Activated CD4-positive, alpha-beta memory T cell treated with anti-CD3 and anti-CD28 coated beads for 36 hours (primary cell): ENCODE measurements at places on chromosomes 5 and 9.

DNA sequence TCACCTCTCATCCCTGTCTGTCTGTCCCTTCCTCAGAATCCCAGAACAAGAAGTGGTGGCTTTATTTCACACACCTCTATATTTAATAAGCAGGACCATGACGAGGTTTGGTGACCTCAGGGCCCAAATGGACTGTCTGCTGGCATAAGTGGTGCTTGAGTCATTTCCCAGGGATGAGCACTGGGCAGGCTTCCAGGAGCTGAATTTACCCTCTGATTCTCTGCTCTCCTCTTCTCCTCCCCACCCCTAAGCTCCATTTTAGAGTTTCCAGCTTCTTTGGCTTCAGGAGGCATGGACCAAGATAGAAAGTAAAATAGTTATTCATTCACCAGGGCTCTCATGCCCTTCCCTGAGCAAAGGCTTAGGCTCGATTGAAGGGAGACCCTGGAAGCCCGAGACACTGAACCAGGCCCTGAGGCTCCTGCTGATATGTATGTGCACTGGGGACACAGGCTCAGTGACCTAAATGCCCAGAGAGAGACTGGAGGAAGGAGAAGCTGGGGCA is 69.1 kb downstream of the PPARGC1B start:
- no peaks in the 10 kb centered on the region for H3K4me1 ChIP-seq
- H3K27ac ChIP-seq: no peak overlapping the region
- H3K36me3 ChIP-seq: no peaks in the 10 kb centered on the region
- no peaks in the 10 kb centered on the region for H3K27me3 ChIP-seq
- no peak overlapping the region for H3K4me3 ChIP-seq
- no peak for DNase-seq

- H3K36me3 ChIP-seq: no peaks in the 10 kb centered on the region
- no peaks in the 10 kb centered on the region for H3K4me1 ChIP-seq
- DNase-seq: no peak
Measured at GRCh38 chr5:78667461-78668103, 19.0 kb upstream of the LHFPL2 start.

DNA sequence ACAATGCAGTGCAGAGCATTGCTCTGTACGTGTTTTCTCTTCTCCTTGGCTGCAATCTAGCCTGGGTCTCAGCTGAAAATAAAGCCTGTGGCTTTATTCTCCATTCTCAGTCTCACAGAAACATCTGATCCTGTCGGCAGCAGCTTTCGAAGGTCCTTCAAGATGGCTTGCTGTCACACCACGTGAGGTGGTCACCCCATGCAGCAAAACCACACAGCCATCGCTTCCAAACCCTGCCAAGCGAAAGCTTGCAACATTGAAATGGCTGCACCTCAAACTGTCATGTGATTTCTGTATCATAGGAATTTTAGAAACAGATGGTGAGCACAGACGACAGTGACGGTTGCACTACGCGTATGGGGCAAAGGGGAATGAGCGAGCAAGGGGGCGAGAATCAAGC is 98.5 kb upstream of the SMARCA2 start:
- no peaks in the 10 kb centered on the region for H3K4me1 ChIP-seq
- DNase-seq: no peak
- peaks cover 9% of the 10 kb centered on the region for H3K27me3 ChIP-seq
- no peaks in the 10 kb centered on the region for H3K36me3 ChIP-seq

- H3K4me1 ChIP-seq: no peaks in the 10 kb centered on the region
- no peak overlapping the region for H3K27ac ChIP-seq
- H3K4me3 ChIP-seq: no peak overlapping the region
- H3K27me3 ChIP-seq: peaks cover under 1% of the 10 kb centered on the region
- no peak for DNase-seq
Measured at GRCh38 chr5:82789095-82789494, 288.1 kb downstream of the TMEM167A start.

DNA sequence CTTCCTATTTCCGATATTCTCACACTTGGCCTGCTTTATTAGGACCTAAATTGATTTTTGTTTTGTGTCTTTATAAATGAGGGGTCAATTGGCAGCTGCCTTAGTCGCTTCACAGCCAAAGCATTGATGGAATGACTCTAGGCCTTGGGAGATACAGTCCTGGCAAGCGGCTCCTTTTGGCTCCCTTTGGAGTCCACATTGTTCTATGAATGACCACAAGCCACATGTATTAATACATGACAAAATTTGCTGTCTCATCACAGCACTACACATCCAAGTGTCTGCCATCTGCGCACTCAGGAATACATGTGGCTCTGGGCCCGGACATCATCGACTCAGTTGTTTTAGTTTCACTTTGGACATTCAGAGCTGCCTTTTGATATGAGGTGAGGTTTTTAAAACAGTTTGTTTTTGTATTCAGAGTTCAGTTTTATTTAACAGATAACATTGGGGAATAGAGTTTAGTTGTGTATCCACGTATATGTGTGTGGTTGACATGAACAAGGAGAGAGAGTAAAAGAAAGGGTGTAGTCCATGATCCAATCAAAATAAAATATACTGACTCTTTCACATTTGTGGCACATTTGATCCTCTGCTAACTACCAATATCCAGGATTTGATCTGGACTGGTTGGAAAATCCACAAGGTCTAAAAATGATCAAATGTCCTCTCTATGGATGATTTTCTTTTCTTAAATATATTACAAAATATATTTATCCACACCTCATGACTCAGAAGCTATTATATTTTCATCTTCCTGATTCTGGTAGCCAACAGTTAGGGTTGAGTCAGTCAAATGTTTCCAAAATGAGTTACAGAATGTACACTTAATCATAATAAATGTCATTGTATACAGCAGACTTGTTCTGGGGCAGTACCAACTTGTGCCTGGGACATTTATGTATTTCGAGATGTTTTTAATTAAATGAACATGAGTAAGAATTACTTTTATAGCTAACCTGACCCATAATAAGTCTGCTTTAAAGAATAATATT is 114.0 kb upstream of the MTAP start:
- DNase-seq: no peak
- no peak overlapping the region for H3K27ac ChIP-seq
- H3K4me3 ChIP-seq: no peak overlapping the region
- peaks cover 40% of the 10 kb centered on the region for H3K4me1 ChIP-seq

DNA sequence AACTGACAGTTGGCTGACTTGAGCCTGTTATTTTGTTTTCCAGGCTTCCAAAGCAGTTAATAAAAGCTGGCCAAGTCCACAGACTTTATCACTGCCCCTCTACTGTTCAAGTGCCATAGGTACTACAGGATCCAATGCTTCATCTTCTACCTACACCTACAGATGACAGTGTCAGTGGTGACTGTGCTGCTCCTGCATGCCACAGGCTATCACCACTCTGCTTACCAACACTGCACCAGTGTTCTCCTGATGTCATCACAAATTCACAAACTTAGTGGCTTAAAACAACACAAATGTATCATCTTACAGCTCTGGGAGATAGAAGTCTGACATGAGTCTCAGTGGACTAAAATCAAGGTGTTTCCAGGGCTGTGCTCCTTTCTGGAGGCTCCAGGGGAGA is 26.6 kb downstream of the HMGCS1 start:
- no peak overlapping the region for H3K27ac ChIP-seq
- H3K36me3 ChIP-seq: peaks cover 46% of the 10 kb centered on the region
- H3K4me1 ChIP-seq: peaks cover 14% of the 10 kb centered on the region
- DNase-seq: no peak
- H3K4me3 ChIP-seq: no peak overlapping the region

DNA sequence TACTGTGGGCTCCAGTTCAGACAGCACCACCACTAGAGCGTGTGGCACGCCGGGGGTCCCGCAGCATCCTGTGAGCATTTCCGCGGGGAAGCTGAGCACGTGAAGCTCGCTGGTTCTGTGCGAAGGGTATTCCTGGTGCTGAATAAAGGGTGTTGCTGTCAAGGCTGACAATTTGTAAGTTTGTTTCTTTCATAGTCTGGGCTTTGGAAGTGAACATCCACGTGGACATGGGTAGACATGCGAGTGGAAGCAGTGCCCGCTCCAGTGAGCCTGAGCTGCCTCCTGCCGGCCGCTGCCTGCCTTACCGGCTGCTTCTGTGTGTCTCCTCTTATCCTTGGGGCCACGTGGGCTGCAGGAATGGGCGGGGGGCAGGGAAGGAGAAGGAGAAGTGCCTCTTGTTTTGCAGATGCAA is 14.7 kb downstream of the NDUFS6 start:
- H3K36me3 ChIP-seq: peaks cover 59% of the 10 kb centered on the region
- H3K4me3 ChIP-seq: no peak overlapping the region

DNA sequence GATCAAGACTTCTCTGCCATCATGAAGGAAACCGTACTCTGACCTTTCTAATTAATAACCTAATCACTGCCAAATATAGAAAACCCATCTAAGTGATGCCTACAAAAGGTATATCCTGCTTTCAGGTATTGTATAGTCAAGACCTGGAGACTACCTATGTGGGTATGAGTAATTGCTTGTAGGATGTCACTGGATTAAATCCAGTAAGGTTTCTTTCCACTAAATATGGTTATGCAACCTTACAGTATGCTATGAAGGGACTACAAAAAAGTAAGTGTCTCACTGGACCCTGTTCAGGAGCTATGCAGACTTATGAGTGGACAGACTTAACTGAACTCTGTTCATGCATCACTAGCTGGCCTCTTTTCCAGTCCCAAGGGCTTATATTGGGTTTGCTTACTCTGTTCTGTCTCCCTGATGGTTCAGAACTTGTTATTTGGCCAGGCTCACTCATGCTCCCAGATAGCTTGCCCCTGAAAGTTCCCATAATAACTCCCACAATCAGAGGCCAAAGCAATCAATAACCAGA is 51.1 kb downstream of the PDE6A start:
- H3K27ac ChIP-seq: no peak overlapping the region
- no peak for DNase-seq
- H3K36me3 ChIP-seq: no peaks in the 10 kb centered on the region
- H3K4me3 ChIP-seq: no peak overlapping the region

DNA sequence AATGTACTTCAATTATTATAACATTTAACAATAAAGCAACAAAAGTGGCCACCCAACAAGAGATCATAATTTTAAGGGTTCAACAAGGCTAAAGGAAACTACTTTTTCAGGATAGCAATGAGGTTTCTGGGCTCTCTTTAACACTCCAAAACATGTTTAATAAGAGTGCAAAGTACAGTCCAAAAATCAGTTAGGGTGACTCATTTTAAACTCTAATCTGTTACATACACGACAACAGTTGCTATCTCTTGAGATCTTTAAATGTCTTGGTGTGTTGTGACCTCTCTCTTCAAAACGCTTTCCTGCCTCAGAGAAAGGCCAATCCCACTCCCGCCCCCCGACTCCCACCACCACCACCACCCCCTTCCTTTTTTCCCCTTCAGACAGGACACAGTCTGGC is 11.5 kb downstream of the NFIB start:
- H3K36me3 ChIP-seq: no peaks in the 10 kb centered on the region
- H3K27ac ChIP-seq: no peak overlapping the region
- DNase-seq: no peak
- H3K4me3 ChIP-seq: no peak overlapping the region
- no peaks in the 10 kb centered on the region for H3K4me1 ChIP-seq
- H3K27me3 ChIP-seq: peaks cover 27% of the 10 kb centered on the region

DNA sequence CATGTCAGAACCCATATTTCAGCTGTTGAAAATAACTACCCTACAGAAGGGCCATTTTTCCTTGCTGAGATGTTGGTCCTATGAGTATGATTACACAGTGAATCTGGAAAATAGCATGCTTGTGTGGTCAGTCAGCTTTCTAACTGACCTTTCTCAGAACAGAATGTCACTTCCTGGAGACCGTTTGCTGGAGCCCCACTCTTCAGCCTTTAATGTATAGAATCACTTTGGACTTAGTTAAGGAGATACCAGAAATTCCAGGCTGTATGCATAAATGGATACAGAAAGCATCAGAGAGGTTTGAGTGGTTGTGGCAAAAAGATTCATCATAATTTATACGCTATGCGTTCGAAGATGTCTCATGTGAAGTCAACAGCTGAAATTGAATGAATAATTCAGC is 488.1 kb downstream of the EBF1 start:
- H3K27ac ChIP-seq: no peak overlapping the region
- no peak for DNase-seq
- H3K4me1 ChIP-seq: no peaks in the 10 kb centered on the region
- H3K36me3 ChIP-seq: no peaks in the 10 kb centered on the region

GRCh38 chr9:3810231-3810630 is 284.4 kb upstream of the RFX3 start:
- no peak overlapping the region for H3K27ac ChIP-seq
- H3K27me3 ChIP-seq: peaks cover 5% of the 10 kb centered on the region
- H3K36me3 ChIP-seq: no peaks in the 10 kb centered on the region

DNA sequence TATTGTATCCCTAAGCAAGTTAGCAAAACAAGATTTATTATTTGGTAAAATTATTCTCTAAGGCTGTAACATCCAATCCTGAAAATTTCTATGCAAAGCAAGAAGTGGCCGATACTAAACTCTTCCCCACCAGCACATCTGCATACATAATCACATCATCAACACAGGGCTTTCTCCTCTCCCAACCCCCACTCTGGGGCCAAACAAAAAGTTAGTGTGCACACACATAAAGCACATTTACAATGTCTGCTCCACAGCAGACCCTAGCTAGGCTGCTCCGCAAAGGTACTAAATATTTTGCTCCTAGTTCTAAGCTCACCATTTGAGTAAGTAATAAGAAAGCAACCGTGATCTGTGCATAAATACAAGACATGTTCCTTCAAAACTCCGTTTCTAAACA is 3.6 kb downstream of the RNF130 start:
- H3K4me3 ChIP-seq: no peak overlapping the region
- DNase-seq: no peak
- no peak overlapping the region for H3K27ac ChIP-seq
- H3K4me1 ChIP-seq: peaks cover 31% of the 10 kb centered on the region

DNA sequence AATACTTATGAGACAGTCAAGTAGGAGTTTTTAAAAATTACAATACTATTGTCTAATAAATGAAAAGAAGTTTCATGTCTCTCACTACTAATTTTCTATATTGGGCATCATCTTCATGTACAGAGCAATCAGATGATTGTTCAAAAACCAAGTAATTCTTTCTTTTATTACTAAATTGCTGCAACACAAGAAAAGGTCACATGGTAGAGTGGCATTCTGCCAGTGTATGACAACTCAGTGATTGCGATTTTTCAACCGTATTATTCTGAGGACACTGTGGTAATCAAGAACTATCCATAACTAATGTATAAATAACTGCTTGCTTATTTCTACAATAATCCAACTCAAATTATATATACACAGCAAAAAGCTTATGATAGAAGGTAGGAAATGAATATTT is 96.7 kb upstream of the GRHPR start:
- H3K4me1 ChIP-seq: no peaks in the 10 kb centered on the region
- no peak for DNase-seq
- peaks cover 4% of the 10 kb centered on the region for H3K36me3 ChIP-seq
- no peaks in the 10 kb centered on the region for H3K27me3 ChIP-seq
- no peak overlapping the region for H3K27ac ChIP-seq
- H3K4me3 ChIP-seq: no peak overlapping the region

DNA sequence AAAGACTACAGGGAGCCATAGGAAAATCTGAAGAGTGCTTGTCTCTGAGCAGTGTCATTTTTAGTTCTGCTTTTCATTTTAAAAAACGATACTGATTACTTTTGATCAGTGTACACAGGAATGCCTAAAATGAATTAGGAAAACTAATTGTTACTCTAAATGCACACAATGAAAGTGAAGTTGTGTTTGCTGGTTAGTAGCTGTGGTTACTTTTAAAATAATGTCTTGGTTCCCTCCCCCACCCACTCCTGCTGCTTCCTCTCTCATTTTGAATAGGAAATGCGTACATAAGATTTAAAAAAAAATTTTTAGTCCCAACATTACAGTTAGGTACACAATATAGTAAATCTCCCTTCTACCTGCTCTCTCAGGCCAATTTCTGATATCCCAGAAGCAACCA is 47.5 kb upstream of the PLPP1 start:
- peaks cover 10% of the 10 kb centered on the region for H3K4me1 ChIP-seq
- no peak overlapping the region for H3K27ac ChIP-seq
- H3K4me3 ChIP-seq: no peak overlapping the region
